ENCODE measurements at places on chromosomes 12 and 14. TPM values are rescaled to one million over a fixed set of nuclear protein-coding genes. Genes with fewer than 3 reads are reported as not detected.

CCDC198 gene
- total RNA-seq: not detected

SERPINA3 gene
- 5.2 TPM for total RNA-seq

POTEG gene
- total RNA-seq: not detected

ACOT6 gene
- total RNA-seq: not detected

PARPBP gene
- total RNA-seq: 10.2 TPM

GPRC5D gene
- not detected for total RNA-seq

MVK gene
- 26.8 TPM for total RNA-seq

ASCL1 gene
- not detected for total RNA-seq

COX8C gene
- not detected for total RNA-seq

MFAP5 gene
- 7.5 TPM for total RNA-seq

MRPL52 gene
- total RNA-seq: 20.3 TPM

NFE2 gene
- total RNA-seq: 0.26 TPM

IL23A gene
- total RNA-seq: 1.3 TPM

FOXM1 gene
- 49.9 TPM for total RNA-seq
